ENCODE measurements at places on chromosomes 12 and 14.

DNA sequence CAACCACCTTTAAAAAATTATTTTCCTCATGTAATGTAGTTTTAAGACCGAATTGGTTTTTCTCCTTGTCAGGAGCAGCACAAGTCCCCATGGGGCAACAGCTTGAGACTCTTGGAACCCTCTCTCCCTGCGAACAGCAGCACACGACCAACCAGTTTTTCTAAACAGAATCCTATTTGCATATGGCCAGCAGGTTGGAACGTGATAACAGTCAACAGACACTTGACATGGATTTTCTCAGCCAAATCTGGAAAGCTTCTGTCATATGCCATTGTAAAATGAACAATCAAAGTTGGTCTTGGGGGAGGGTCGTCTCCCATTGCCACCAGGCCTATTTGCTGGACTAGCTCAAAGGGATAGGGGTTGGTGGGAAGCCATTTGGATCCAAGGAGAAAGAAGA lies 1915.0 kb upstream of the FLRT2 start:
- no peak for DNase-seq

GRCh38 chr14:94295360-94296180 lies 2.5 kb upstream of the SERPINA10 start:
- DNase-seq = no peak

DNA sequence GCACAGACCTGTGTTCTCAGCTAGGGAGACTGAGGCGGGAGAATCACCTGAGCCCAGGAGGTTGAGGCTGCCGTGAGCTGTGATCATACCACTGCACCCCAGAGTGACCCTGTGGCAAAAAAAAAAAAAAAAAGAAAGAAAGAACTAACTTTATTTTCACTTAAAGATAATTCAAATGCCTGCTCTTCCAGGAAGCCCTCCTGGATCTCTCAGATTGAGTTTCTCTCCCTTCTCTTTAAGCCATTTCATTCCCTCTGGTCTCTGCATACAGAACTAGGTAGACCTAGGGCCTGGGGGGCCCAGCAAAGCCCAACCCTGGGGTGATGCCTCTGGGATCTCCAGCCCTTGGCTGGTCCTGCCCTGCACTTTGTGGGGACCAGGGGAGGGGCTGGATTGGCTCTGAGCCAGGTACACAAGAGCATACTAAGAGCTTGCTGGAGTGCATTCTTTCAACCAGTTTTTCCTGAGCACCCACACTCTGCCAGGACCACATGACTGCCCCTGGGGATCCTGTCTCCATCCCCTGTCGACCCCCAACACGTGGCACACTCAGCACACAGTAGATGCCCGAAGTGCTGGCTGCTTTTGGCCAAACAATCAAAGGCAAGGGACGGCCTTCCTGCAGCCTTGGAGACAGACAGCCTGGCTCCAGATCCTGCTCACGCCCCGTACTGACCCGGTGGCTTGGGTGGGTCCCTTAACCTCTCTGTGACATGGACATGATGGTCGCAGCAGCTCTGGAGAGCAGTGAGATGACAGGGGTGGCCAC lies 52.7 kb downstream of the CYP46A1 start:
- DNase-seq = no peak

DNA sequence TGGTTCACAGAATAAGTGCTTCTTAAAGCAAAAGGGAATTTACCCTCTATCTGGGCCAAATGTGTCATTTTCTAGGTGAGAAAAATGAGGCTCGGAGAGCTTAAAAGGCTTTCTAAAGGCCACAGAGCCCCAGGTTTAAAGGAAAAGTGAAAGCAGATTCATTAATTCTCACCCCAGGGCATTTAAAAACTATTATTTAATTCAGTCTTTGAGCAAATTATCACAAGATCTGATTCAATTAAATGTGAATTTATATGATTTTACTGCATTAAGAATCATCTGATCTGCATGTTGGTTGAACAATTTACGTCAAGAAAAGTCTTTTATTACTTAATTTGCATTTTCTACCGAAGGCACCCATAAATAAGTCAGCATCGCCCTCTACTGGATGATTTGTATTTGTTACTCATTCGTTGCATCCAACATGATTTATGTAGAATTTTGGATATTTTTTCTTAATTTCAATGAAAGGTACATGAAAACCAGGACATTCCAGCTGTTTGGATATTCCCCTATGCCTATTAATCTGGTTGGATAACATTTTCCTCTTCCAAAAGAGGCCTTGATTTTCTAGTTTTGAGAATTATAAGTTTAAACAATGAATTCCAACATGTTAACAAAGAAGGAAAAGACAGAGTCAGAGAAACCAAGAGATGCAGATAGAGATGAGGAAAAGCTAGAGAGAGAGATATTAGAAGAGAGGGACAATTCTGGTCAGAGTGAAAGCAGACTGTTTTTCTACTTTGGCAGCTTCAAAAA lies 19.1 kb upstream of the DHRS7 start:
- DNase-seq = no peak

DNA sequence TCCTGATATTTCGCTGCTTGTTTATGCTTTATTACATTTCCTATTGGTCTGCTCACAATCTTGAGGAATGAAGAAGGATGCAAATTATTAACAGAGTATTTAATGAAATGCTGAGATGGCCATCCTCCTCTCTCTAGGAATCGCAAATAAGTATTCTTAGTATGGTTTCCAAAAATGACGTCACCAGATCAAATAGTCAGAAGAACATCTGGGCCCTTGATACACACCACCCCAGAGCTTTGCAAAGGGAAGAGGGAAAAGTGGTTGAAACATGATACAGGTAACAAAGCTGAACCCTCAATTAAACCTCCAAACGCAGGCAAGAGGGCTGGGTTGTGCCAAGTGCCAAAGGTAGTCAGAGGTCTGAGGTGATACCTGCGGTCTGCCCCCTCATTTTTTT lies 107.3 kb downstream of the BCL11B start:
- DNase-seq = no peak

DNA sequence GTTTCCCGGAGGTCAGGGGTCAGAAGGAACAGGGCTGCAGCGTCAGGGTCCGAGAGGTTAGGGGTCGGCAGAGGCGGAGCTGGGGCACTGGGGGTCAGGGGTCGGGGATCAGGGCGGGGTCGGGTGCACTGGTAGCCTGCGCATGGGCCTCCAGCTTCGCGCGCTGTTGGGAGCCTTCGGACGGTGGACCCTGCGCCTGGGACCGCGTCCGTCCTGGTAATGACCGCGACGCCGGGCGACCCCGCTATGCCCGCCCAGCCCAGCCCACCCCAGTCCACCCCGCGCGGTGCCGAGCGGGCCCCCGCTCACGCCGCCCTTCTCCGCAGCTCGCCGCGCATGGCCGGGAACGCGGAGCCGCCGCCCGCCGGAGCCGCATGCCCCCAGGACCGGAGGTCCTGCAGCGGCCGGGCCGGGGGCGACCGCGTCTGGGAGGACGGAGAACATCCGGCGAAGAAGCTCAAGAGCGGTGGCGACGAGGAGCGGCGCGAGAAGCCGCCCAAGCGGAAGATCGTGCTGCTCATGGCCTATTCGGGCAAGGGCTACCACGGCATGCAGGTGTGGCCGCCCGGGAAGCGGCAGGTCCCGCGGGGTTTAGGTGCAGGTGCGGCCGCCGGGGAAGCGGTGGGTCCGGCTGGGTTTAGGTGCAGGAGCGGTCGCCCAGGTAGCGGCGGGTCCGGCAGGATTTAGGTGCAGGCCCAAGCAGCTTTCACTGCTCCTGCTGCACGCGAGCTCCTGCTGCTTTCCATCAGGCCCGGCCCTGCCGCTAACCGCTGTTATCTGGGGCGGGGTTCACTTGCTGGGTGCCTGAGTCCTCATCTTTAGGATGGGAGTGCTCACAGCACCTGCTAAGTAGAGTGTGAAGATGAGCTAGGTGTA lies 743 bp downstream of the PUS1 start:
- no peak for DNase-seq

DNA sequence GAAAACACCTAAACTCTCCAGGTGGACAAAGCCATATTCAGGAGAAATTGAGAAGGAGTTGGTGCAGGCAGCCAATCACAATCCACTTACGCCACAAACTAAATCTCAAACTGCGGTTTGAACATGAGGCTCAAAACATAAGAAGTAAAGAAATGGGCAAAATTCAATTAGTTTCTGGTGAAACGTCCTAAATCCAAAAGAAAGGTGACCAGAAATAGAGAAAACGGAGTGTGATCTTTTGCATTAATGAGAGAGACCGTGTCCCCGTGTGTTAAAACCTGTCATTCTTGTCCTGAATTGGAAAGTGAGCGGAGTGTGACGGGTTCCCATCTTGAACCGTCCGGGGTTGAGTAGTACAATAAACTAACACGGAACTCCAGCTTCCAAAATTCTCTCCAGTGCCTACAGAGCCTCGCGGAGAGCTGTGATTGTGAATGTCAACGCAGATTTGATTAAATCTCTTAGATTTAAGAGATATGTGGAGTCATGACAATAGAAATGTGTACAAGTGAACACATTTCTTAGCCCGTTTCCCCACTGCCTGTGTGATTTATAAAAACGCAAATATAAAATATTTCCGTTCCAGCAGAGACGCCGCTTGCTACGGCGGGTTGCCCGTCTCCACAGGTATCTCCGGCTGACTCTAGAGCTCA lies 595 bp upstream of the METAP2 start:
- DNase-seq = no peak

DNA sequence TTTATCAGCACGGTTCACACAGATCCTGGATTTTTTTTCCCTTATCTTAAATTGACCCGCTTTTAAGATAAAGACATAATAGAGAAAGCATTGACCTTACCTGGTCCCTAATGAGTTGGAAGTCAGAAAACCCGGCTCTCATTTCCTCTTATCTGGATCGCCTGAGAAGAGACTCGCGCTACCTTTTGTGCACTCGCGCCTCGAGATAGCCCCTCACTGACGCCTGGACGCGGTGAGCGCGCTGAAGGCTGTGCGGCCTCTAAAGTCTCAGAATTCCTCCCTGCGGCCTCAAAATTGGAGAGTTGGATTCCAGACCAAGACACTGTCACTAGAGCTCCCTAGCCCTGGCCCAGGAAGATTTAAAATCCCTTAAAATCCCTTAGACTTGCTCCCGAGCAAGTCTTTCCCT lies 7.0 kb downstream of the NKX2-1 start:
- no peak for DNase-seq

GRCh38 chr12:11639454-11639853 lies 10.0 kb upstream of the ETV6 start:
- no peak for DNase-seq

DNA sequence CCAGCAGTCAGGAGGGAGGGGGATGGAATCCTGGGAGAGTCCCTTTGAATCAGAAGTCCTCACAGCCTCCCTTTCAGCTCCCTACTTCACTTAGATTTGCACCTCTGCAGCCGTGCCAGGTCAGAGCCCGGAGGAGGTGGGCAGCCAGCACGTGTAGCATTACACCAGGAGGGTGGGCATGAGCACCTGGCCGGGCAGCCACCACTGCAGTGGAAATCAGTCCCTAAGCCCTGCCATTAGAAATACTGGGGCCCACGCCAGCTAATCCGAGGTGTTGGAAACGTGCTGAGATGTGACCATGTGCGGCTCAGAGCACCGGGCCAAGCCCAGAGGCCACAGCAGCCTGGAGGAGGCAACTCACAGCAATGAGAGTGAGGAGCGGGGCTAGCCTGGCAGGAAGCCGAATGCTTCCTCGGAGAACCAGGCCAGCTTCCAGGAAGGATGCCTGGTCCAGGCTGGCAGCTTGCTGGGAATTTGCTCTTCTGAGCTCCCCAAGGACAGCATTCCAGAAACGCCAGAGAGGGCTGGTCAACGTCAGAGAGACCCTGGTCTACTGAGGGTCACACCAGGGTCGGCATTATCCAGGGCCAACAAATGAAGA lies 9.4 kb upstream of the CACNA2D4 start:
- DNase-seq = no peak

- DNase-seq = no peak
Measured at GRCh38 chr14:48349689-48350088, 674.3 kb upstream of the MDGA2 start.

GRCh38 chr14:75150150-75150549 lies 23.3 kb upstream of the NEK9 start:
- no peak for DNase-seq

DNA sequence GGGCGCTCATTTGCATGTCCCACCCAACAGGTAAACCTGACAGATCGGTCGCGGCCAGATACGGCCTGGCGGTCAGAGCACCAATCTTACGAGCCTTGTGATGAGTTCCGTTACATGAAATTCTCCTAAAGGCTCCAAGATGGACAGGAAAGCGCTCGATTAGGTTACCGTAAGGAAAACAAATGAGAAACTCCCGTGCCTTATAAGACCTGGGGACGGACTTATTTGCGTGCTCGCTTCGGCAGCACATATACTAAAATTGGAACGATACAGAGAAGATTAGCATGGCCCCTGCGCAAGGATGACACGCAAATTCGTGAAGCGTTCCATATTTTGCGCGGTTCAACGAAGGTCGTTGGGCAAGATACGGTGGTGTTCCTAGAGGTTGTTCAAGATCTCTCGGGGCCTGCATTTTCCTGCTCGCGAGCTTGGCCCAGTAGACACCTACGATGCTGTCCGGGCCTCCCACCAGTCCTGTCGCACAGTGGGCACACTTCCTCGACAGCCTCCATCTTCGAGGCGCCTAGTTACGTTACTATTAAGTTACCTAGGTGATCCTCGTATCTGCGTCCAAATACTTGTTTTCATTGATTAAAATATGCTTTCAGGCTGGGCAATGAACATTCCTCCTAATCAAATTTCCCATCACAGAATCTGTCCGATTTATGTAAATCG lies at the start of gene RNU6-7:
TSS of gene RNU6-7 (plus strand) at position 230 of the 675 bp plus-strand sequence.
- DNase-seq = no peak

DNA sequence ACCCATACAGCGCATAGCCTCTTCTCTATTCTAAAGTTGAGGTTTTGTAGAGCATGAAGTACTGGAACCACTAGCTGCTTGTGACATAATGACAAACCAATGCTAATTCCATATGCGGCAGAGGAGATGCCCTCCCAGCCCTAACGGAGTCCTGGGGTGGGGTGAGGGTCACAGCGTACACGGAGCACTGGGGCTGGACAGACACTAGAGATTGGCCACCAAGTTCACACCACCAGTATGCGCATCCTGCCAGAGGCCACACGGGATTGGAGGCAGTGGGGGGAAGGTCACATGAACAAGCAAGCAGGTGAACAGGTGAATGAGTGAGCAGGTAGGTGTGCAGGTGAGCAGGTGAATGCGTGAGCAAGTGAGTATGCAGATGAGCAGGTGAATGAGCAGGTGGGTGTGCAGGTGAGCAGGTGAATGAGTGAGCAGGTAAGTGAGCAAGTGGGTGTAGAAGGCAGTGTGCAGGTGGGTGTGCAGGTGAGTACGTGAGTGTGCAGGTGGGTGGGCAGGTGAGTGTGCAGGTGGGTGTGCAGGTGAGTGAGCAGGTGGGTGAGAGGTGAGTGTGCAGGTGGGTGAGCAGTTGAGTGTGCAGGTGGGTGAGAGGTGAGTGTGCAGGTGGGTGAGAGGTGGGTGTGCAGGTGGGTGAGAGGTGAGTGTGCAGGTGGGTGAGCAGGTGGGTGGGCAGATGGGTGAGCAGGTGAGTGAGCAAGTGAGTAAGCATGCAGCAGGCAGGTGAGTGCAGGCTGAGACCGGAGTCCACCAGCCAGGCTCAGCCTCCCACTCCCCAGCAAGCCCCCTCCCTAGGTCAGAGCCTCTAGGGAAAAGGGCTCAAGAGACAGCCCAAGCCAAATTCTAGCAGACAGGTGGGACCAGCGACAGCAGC lies 52.7 kb downstream of the CCDC85C start:
- DNase-seq = no peak

- no peak for DNase-seq
Measured at GRCh38 chr12:113439606-113440030, 17.4 kb downstream of the SDSL start.

All from GM04503 (cell line).